ENCODE measurements at places on chromosomes 5 and 9.

DNA sequence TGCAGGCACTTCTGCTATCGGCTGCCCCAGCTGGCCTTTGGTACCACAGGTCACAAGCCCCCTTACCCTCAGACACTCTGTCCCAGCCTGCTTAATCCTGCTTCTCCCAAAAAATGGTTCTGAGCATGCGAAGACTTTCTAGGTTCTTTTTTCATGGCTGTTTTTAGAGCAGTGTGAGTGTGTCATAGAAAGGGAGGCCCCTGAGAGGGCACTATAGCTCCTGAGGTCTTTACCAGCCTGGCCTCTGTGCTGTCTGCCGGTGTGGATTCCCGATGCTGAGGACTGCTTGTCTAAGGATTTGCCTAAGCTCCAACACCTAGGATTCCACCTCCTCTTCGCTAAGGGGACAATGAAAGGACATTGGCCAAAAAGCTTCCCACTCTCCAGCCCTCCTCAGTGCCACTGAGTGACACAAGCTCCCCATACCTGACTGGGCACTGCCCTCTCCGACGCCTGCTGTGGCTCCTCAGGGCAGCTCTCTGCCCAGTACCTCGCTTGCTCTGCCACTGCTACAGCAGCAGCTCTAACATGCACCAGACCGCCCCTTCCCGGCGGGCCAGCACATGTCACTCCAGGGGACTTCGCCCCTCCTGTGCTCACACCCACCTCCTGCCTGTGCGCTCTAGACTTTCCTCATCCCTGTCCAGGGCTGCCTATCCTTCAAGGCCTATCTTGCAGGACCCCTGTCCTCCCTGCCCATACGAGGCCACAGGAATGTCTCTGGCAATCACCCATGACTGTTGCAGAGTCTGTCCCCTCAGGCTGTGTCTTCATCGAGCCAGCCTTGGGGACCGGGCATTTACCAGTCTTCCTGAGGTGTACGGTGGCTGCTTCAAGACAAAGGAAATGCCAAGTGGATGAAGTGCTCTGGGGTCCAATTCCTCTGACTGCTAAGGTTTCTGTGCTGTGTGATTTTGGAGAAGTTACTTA is 21.0 kb downstream of the MACROH2A1 start:
- no peak for DNase-seq

GRCh38 chr5:118705959-118706667 is 282.2 kb downstream of the DTWD2 start:
- no peak for DNase-seq

- no peak for DNase-seq
Observed at GRCh38 chr5:172437445-172438318, 16.6 kb downstream of the SH3PXD2B start.

- DNase-seq = no peak
Observed at GRCh38 chr5:107104040-107104995, 566.4 kb downstream of the EFNA5 start.

GRCh38 chr5:171308453-171309275 is at the start of gene TLX3:
Gene TLX3 (plus strand): TSS chr5:171309248. CDS start chr5:171309366, 118 bp downstream.
- DNase-seq = no peak

GRCh38 chr9:8904771-8905515 is 1105.4 kb upstream of the DMAC1 start:
- DNase-seq = no peak

Data from left forelimb (tissue), 1 donor.